ENCODE measurements at places on chromosomes 4 and X.
A peak's percentile ranks its signal among the peaks of the same experiment; 100 is the strongest.

- DNase-seq, result no peak
These were observed 9.8 kb upstream of the UTP3 start for GRCh38 chr4:70678383-70678999.

DNA sequence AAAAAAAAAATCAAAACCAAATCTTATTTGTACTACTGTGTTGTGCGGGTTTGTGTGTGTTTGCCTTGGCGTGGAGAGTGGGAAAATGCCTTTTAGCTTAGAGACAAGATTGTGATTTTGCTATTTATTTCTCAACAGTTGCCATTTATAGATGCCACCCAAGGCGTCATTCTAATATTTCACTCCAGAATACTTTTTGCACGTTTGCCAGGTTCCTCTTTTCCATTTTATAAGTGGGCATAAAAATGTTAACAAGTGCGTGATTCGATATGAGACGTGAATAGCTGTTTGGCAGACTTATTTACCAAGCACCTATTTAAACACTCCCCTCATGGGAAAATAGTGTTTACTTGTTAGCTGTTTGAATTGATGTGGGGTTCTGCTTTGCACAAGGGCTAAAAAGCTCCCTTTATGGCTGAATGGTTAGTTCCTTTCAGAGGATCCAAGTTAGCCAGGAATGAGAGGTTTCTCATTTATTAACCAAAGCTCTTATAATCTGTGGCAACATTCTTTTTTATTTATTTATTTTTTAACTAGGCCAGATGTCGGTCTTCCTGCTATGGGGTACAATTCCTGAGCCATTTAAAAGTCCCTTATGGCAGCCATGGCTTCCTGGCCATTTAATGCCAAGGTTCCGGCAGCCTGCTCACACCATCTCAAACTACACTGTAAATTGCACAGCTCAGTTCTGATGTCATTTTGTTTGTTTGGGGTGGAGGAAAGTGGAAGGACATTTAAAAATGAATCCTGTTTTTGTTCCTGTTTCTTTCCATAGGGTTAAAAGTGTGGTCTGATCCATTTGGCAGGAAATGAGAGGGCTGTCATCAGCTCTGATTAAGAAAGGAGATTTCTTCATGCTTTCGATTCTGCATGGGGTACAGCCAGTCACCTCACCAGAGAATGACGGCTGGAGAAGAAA, 14.6 kb downstream of the SMIM20 start:
- DNase-seq, result no peak

GRCh38 chr4:103425406-103425805, 227.3 kb upstream of the CENPE start:
- no peak for DNase-seq

DNA sequence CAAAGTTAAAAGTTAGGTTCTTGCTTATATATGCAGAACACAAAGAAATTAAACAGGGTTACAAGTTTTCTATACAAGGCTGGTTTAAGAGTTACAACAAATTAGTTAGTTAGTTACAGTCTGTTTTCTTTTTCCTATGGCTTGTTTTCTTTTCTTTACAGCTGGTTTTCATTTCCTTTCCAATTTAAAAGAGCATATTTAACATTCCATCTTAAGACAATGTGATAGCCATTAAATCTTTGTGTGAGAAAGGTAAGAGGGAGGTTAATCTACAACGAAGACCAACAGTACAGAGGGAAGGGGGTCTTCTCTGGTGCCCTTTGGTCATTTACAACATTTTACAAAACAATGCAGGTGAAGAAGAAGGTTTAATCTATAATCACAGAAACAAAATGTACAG, 290.6 kb downstream of the ZNF674 start:
- DNase-seq, result no peak

DNA sequence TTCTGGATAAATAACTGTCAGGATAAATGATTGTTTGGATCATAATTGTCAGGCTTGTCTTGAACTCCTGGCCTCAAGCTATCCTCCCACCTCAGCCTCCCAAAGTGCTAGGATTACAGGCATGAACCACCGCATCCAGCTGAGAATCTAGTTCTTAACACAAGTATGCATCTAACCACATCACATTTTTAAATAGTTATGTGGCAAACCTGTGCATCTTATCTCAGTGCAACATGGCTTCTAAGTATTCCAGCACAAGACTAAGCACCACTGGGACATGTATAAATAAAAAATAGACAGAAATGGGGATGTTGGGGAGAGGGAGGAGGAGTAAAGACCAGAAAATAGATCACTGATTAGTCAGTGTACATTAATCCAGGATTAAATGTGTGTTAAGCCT, 74.7 kb upstream of the TBL1X start:
- DNase-seq, result no peak

- DNase-seq, result no peak
These were observed 66.9 kb upstream of the C4orf50 start for GRCh38 chr4:6085028-6085690.

- DNase-seq, result no peak
These were observed 129.3 kb downstream of the AKAP4 start for GRCh38 chrX:50071494-50071893.

GRCh38 chr4:152705903-152706302, 26.1 kb upstream of the TMEM154 start:
- DNase-seq, result no peak

DNA sequence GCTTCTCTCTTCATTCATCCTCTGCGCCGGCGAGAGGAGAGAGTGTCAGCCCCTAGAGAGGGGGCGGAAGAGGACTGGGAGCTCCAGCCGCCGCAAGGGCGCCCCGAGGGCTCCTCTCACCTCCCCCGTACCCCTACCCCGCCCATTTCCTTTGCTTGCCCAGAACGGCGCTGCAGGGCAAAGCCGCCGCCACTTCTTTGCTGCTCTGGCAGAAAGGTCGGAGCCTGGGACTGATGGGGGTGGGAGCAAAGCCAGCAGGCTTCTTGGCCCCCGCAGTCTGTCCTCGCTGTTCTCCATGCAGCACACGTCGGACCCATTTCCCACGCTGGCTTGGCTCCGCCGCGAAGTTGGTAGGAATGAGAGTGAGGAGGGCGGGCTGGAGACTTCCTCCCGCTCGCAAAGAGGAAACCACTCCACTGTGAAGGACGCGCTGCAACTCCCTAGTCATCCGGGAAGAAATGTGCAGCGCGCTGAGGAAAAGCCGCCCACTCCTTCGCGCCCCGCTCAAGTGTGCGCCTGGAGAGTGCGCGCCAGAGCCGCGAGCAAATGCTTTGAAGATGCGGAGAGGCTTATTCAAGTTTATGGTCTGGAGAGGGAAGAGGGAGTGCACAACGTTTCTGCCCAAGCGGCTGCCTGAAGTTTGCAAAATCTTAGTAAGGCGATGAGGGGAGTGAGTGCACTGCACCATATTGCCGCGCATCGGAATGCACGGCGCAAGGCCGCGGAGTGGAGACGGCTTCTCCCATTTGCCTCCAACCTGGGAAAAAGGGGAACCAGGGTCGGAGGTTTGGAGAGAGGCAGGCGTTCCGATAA, 2.8 kb upstream of the PCDH7 start:
- no peak for DNase-seq

GRCh38 chr4:14837860-14838259, 164.4 kb upstream of the CPEB2 start:
- no peak for DNase-seq

- DNase-seq, result no peak
These were observed 241.2 kb downstream of the PCDH10 start for GRCh38 chr4:133390198-133390855.

- DNase-seq, result no peak
These were observed 106.7 kb upstream of the GRXCR1 start for GRCh38 chr4:42785817-42786216.

- peak; percentile 8 for DNase-seq
These were observed at the start of gene CHST7 for GRCh38 chrX:46573331-46573891. Gene CHST7, plus strand, starts transcription at chrX:46573765. Its CDS starts 167 bp downstream, at chrX:46573932.

- DNase-seq, result no peak
These were observed 45.8 kb downstream of the TBC1D14 start for GRCh38 chr4:6955261-6955911.

DNA sequence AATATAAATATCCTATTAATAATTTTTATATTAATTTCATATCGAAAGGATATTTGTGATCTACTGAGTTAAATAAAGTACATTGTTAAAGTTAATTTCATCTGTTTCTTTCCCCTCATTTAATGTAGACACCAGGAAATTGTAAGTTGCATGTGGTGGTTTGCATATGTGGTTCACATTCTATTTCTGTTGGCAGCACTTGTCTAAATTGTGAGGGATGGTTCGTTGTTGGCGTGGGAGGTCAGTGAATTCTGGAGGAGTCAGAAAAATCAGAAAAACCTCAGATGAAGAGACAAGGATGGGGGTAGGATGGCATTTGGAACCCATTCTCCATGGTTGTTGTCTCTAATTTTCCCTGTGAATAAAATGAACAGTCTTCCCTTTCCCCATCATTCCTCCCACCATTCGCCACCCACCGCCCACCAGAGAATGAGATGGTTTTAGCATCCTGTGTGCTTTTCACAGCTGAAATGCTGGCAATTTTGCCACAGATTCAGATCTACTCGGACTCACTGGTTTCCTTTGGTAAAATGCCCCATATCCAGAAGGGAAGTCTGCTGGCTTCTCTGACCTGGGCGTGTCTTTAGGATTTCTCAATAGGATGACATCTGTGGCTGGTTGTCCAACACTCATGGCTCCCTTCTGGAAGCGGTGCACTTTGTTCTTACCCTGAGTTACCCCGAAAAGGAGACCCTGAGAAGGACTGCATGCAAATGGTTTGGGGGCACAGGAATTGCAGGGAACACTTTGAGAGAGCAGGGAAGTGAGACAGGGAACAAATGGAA, 52.3 kb downstream of the LGI2 start:
- no peak for DNase-seq

DNA sequence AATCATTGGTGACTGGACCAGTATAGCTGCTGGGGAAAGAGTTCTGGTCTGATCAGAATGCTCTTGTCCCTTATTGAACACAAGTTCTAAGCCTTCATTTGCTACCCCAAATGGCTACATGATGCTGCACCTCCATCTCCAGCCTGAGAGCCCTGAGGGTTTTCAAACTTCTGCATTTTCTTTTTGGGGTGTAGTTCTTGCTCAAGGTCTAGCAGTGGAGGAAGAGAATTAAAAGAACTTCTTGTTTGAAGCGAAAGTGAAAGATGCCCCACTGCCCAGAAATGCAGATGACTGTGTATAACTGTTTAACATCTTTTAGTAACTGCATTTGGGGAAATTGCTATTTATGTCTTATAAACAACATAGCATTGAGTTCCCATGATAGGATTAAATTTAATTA, 38.5 kb downstream of the LAMTOR3 start:
- no peak for DNase-seq

GRCh38 chr4:19455196-19455595, 796.5 kb upstream of the SLIT2 start:
- DNase-seq, result no peak

DNA sequence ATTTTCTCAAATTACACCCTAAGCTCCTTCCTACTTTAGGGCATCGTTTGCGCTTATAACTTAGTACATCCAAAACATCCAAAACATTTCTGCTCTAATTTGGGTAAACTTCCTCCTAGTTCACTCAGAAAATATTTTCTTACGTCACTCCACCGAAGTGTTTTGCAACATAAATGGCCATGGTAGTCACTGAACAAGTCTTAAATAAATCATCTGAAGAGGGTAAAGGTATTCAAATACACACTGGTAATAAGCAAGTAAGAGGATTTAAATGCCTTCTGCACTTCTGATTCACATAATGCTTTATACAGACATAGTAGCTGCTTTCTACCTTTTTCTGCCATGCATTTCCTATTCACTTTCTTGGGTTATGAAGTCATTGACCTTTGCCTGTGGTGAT, 991.9 kb downstream of the NLGN4X start:
- no peak for DNase-seq

GRCh38 chrX:20224814-20225487, 41.8 kb downstream of the RPS6KA3 start:
- no peak for DNase-seq

DNA sequence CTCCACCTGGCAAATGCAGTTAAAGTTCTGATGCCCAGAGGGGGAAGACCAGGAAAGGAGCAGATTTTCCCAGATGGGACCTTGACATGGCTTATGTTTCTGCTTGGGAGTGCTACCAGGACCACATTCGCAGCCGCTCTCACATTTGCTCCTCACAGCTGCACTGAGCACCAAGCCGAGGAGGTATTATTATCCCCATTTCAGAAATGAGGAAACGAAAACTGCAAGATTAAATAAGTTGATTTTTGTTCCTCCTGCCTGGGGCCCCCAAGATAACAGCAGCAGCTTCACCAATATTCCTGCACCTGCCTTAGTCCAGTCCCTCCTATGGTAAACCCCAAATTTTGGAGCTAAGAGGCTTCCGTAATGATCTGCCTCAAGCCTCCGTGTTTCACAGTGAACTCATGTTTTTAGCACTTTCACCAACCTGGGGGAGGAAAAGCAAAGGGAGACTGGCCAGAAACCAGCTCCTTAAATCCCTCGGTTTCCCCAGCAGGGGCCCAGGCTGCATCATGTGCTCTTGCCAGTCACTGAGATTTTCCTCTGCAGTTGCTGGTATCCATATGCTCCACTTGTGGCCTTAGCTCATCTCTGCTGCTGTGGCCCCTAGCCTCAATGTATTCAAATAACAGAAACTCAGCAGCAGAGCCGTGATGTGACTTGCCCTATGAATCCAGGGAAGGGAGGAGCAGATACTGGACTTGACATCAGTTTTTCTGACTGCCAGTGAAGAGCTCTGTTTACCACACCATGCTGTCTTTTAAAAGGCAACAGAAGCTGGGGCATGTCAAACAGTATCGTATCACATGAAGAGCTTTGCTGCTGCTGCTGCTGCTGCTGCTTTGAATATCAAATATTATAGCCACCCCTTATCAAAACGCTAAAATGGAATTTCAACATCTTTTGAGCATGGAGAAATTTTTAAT, 95.5 kb upstream of the KLHL13 start:
- DNase-seq, result no peak

GRCh38 chrX:44017676-44018075, 44.5 kb upstream of the NDP start:
- DNase-seq, result no peak

DNA sequence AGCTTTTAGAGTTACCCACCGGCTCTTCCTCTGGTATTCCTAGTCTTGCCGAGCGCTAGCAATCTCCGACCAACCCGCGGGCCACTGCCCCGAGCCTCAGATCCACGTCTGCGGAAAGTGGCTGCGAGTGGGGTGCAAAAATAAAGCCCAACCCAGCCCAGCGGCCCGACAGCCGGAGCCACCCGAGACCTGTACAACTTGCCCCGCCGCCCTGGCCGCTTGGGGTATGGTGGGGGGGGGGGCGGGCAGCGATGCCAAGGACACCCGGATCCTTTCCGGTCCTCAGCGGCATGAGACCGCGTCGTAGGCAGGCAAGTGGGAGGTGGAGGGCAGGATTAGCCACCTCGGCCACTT, 1.6 kb downstream of the SLITRK4 start:
- DNase-seq, result peak; percentile 30

GRCh38 chr4:94909645-94910044, 151.9 kb downstream of the BMPR1B start:
- no peak for DNase-seq

DNA sequence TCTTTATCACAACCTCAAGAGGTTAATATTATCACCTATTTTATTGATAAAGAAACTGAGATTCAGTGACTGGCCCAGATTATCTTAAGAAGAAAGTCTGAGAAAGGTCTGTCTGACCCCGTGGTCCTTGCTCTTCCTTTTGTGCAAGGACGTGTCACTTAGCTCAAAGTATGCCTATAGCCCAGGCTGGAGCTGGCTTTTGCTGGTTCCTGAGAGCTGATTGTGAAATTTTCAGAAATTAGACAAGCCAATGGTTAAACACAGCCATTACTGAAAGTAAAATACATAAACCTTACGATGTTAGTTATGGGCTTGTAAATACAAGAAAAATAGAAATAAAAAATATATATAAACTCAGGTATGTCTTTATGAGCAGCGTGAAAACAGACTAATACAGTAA, 70.1 kb downstream of the CHRNA9 start:
- no peak for DNase-seq

GRCh38 chr4:5143940-5144339, 92.7 kb downstream of the STK32B start:
- no peak for DNase-seq

Data from hypothalamus (tissue), 51 donors.